ENCODE measurements at places on chromosomes 6 and 20.

GRCh38 chr6:164533045-164533362, 776.4 kb downstream of the C6orf118 start:
- DNase-seq = no peak

- no peak for DNase-seq
These were observed 31.0 kb downstream of the TIAM2 start for GRCh38 chr6:155026022-155026705.

DNA sequence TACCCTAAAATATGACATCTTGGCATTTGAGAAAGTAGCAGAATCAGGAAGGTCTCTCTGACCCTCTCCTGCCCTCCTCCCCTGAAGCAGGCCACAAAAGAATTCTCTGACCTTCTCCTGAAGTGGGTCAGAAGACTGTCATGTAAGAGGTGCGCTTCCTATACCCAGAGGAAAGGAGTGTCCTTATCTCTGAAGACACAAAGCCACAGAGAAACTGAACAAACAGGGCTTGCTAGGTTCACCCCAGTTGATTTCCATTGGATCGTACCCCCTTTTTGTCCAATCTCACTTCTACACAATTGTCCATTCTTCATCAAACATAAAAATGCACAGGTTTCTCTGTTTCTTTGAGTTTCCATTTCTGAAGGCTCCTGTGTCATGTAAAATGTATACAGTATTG, 272.0 kb upstream of the SOX4 start:
- no peak for DNase-seq

GRCh38 chr20:5535125-5535756, 215.0 kb upstream of the SHLD1 start:
- no peak for DNase-seq

DNA sequence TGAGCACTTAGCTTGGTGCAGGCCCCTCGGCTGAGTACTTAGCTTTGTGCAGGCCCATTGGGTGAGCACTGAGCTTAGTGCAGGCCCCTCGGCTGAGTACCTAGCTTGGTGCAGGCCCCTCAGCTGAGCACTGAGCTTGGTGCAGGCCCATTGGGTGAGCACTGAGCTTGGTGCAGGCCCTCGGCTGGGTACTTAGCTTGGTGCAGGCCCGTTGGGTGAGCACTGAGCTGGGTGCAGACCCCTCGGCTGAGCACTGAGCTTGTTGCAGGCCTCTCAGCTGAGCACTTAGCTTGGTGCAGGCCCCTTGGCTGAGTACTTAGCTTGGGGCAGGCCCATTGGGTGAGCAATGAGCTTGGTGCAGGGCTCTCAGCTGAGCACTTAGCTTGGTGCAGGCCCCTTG, 387.1 kb downstream of the THBS2 start:
- no peak for DNase-seq

- DNase-seq = no peak
These were observed 31.9 kb upstream of the CDH4 start for GRCh38 chr20:61220131-61220530.

- DNase-seq = no peak
These were observed 179.5 kb upstream of the CITED2 start for GRCh38 chr6:139553916-139554315.

- DNase-seq = no peak
These were observed 4.9 kb downstream of the TCF15 start for GRCh38 chr20:605237-605636.

GRCh38 chr6:118263921-118264486, 284.1 kb upstream of the PLN start:
- no peak for DNase-seq

GRCh38 chr6:164495882-164496495, 813.4 kb downstream of the C6orf118 start:
- no peak for DNase-seq

DNA sequence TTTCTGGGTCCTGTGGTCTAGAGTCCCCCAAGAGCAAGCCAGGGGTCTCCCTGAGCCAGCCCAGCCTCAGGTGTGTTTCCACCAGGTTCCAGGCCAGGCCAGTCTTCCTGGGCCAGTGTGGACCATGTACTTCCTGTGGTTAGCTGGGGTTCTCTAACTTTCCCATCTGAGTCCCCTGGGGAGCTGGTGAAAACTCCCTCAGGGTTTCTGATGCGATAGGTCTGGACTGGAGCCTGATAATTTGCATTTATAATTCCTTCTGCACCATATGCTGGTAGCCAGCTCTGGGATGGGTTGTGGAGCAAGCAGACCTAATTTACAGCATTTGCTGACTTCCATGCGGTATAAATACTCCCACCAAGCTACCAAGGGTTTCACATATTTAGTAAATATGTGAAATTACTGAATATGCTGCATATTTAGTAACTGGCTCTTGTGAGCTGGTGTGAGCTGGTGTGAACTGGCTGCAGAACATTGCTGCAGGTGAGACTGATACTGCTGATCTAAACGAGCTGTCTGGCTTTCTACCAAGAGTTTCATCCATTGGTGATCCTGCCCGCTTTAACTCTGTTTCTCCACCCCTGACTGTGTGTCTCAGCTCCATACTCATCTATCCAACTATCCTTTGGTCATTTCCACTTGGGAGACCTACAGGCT, 62.6 kb downstream of the RIN2 start:
- DNase-seq = peak; percentile 92

DNA sequence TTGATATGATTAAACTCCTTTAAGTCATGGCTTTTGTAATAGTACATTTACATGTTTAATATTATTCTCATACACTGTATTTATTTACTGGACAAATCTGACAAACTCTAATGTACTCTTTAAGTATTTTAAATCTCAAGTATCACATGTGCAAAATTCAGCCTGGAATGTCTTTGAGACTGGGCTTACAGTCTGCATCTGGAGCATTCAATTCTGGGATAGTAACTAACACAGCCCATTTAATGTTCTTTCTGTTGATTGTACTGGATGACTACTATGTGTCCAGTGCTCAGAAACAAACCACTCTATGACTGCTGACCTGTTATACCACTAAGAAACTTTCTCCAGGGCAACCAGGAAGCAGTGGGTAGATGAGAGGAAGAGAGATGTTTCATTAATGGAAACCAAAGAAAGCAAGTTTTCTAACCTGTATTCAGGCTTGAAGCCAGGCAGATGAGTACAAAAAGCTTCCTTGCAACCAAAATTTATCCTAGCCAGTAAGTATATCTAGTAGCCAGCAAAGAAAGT, 26.8 kb downstream of the FBXL4 start:
- no peak for DNase-seq

- no peak for DNase-seq
These were observed 169.9 kb upstream of the RNF217 start for GRCh38 chr6:124792386-124792785.

- no peak for DNase-seq
These were observed 16.1 kb downstream of the FBXO30 start for GRCh38 chr6:145798530-145798929.

- no peak for DNase-seq
These were observed 146.3 kb downstream of the LY86 start for GRCh38 chr6:6734479-6735465.

DNA sequence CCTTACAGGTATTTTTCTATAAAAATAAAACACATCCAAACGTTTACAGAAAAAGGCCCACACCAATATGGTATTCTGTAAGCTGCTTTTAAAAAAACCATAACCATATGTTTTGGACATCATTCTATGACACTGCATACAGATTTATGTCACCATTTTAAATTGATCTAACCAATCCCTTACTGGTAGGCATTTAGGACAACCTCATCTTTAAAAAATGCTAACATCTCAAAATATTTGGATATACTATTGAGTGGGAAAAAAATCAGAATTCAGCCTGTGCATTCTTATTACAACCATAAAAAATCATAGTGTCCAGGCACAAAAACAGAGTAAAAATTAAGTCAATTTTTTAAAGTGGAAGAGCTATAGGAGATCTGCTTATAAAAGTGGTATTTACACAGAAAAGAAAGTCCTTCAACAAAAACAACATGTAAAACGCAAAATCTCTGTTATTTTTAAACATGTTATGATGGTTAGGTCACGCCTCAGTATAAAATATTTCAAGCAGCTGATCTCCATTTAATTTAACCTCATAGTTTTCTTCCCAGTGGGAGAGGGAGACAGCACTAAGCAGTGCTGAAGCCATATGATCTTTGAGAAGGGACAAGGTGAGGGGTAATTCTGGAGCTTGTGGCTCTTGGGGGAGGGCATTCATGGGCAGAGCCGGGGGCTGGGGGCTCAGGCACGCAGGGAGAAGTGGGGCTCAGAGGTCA, 21.2 kb downstream of the TRAM2 start:
- no peak for DNase-seq

DNA sequence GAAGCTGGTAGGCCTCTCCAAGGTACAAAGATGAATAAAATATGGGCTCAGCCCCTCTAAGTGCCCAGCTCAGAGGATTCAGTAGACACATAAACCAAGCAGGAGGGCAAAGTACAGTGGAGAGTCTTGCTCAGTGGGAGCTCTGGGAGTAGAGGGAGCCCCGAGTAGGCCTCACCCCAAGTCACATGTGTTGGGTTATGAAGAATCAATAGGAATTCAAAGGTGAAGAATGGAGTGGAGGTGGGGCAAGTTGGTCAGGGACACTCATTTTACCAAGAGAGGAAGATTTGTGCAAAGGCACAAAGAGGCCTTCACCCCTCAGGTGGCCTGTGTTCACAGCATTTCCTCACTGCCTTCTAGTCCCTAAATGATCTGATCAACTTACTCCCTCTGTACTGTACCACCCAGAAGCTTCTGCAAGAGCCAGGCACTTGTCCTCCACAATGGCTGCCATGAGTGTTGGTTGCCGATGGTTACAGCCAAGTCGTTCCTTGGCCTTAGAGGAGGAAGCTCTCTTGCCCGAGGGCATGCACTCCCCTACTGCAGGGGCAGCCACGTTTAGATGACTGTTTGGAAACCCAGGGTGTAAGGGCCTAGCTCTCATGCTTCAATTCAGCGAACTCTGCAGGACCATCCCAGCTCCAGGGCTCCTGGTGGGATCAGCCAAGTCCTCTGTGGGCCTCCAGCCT, 6.7 kb upstream of the CDKN1A start:
- DNase-seq = no peak

GRCh38 chr6:142407685-142408273, 106.0 kb downstream of the ADGRG6 start:
- DNase-seq = no peak

DNA sequence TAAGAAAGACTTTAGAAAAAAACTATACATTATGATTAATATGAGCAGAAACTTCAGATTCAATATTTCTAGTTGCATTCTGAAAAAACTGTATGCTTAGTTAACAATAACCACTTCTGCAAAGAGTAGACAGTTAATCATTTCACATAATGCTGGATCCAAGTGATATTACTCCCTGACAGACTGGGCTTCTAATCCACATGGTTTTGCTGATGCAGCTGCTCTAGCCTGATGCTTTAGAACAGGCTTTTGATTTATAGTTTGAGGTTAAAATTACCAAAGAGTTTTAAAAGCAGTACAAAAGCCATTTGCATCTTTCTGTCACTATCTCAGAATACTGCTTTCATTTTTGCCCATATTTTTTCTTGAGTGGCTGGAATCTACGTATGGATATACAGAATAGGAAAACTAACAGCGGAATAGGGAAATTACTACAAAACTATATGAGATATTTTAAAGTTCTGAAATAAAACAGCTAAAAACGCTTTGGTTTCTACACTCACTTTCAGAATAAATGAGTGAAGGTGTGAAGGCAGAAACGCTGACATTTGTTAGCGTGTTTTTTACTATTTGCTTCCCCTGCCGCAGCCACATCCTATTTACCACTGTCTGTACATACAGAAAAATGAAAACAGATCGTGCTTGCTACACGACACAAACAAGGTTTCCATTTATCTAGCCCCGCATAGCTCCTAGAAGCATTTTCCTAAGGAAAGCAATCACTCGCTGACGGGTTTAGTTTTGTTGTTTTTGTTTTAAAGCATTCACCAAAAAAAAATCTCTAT, 61.7 kb downstream of the METTL24 start:
- no peak for DNase-seq

- no peak for DNase-seq
These were observed 115.0 kb upstream of the SLC22A23 start for GRCh38 chr6:3571836-3572235.

DNA sequence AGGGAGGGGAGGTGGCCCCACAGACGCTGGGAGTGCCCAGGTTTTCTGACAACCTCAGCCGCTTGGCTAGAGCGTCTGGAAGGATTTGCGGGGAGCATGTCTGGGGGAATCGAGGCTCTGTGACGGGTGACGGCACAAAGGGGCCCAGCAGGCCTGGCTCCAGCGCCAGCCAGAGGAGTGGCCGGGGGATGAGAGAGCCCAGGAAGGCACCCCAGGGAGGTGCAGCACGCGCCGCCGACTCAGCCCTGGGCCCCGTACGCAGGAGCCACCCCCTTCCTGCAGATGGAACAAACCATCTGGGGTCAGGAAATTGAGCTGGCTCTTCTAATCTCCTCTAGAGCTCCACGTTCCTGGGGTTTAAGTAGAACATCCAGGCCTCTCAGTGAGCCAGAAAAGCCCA, 5.9 kb upstream of the SLCO4A1 start:
- no peak for DNase-seq

- DNase-seq = no peak
These were observed 312.3 kb downstream of the CDC5L start for GRCh38 chr6:44699851-44700250.

Data from NCI-H526 treated with DMSO at 0.1 percent for 48 hours (cell line).